Stimulated activated CD8-positive, alpha-beta memory T cell treated with anti-CD3 and anti-CD28 coated beads, Interleukin-4, amount 100 ng/mL, for 4 hours (primary cell): ENCODE measurements at places on chromosomes 16 and 17.

- DNase-seq = no peak
Observed at GRCh38 chr17:63838631-63839171, 3.8 kb downstream of the SMARCD2 start.

DNA sequence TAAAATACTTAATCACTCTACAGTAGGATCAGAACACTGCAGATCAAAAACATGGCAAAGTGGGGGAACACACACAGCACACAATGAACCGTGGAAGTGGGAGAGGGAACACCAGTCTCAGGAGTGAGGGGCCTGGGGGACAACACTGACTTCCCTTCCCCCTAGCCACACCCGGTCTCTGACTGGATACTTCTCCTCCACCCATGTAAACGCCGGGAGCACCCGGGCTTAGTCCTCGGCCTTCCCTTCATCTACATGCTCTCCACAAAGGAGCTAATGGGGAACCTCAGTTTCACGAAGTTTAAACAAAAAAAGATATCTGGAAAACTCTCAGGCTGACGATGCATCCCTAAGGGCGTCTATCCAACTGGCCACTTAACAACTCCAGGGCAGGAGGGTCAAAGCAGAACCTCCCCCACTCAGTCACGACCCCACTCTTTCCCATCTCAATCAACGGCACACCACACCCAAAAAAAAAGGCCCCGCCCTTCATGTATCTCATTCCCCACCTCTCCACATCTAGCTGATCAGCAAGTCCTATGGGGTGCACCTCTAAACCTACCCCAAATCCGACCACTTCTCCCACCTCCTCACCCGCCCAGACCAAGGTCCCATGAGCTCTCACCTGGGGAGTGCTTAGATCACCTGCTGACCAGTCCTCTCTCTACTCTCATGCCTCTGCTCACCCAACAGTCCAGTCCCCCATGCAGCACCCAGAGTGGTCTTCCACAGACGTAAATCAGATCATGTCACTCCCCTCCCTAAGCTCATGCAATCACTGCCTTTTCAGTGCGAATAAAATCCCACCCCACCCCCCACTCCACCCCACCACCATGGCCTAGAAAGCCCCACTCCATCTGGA lies 7.4 kb downstream of the ZDHHC7 start:
- no peak for DNase-seq

DNA sequence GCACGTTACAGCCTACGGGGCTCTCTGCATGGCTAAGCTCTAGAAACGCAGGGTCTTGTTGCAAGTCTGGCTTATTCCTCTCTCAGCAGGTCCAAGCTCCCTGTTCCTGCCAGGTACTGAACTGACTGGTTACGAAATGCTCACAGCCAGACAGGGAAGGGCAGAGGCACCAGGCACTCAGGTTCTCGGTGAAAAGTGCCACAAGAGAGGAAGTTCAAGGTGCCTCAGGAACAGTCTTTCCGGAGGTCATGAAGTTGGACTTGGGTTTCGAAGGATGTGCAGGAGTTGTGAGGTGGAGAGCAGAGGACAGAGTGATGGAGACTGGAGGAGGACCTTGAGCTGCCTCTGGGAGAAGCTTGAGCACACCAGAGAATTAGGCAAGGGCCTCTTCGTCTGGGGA lies 124.7 kb upstream of the GSE1 start:
- no peak for DNase-seq

- no peak for DNase-seq
Observed at GRCh38 chr16:82995286-82995923, 368.6 kb downstream of the CDH13 start.

DNA sequence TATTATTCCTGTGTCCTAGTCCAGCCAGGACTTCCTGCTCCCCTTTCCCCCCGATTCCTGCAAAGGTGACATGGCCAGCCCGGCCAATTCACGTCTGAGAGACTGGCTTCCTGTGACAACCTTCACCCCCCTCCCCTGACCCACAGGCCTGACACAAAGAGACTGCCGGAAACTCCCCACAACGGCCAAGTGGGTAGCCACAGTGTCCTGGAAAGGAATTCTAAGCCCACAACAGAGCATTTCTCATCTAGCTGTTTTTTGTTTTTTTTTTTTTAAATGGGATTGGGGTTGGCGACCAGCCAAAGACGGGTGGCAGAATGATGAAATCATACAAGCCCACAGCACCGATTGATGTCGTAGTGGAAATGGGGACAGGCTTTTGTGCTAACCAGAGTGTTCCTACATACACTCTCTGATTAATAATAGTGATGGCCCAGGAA lies 2.8 kb upstream of the XAF1 start:
- peak; percentile 20 for DNase-seq

DNA sequence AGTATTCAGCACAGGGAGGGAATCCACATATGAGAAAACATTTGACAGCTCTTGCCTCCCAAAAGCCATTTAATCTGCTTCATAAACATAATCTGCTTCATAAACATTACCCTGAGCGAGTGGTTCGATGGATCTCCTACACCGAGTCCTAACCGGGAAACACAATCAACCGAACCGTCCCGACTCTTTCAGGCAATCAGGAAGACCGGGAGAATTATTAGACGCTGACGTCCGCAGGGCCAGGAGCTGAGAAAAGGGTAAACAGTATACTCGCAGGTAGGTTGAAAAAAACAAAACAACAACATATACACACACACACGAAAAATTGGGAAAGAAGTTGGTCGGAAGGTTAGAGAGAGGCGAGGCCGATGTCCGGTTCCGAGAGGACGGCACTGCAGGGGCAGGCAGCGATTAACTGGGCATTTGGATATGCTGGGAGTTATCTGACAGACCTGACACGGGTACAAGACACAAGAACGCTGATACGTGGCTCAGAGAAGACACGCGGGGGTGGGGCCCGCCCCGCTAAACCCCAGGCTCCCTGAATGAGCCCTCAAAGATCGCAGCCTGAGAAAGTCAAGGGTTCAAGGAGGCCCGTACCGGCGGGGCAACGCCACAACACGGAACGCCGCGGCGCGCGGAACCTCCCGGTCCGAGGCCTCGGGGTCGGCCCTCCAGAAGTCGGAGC lies 585 bp downstream of the AP1G1 start:
- peak; percentile 29 for DNase-seq
